ENCODE measurements at places on chromosomes 7 and 10. TPM values are rescaled to one million over a fixed set of nuclear protein-coding genes. Genes with fewer than 3 reads are reported as not detected.

MBL2 gene
- total RNA-seq = not detected

TFR2 gene
- 1.4 TPM for total RNA-seq

SEM1 gene
- total RNA-seq = 222 TPM

PRF1 gene
- not detected for total RNA-seq

C7orf57 gene
- total RNA-seq = 0.12 TPM

JCAD gene
- 19.1 TPM for total RNA-seq

CDC14C gene
- 0.23 TPM for total RNA-seq

MYPN gene
- total RNA-seq = 5.4 TPM

PRLHR gene
- total RNA-seq = not detected

ACSM6 gene
- not detected for total RNA-seq

- no peak for DNase-seq
These were observed 43.8 kb downstream of the JAKMIP3 start for GRCh38 chr10:132109341-132110110.

- DNase-seq = peak; percentile 44
These were observed at the start of gene PTPRE for GRCh38 chr10:127906548-127907377. Gene PTPRE (plus strand): TSS chr10:127907103. CDS start chr10:128040882, 133,779 bp downstream.

- no peak for DNase-seq
These were observed 64.6 kb downstream of the HGF start for GRCh38 chr7:81705206-81705605.

- no peak for DNase-seq
These were observed 97.6 kb upstream of the TBX20 start for GRCh38 chr7:35351466-35351865.

DNA sequence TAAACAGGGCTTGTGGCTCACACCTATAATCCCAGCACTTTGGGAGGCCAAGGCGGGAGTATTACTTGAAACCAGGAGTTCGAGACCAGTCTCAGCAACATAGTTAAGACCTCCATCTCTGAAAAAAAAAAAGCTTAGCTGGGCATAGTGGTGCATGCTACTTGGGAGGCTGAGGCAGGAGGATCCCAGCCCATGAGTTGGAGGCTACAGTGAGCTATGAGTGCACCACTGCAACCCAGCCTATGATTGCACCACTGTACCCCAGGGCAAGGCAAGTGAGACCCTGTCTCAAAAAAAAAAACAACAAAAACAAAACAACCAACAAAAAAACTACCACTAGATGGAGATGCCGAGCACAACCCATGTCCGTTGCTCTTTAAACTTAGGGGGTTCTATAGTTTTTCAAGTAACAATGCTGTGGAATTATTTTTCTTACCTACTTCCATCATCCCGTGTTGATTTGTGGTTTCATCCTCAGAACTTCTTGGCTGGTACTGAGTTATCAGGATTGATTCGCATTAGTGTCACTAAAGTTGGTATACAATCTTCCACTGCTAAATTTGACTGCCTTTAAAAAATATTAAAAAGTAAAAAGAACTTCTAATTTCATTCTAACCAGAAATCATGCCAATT is 12.2 kb upstream of the REPIN1 start:
- DNase-seq = peak; percentile 33

DNA sequence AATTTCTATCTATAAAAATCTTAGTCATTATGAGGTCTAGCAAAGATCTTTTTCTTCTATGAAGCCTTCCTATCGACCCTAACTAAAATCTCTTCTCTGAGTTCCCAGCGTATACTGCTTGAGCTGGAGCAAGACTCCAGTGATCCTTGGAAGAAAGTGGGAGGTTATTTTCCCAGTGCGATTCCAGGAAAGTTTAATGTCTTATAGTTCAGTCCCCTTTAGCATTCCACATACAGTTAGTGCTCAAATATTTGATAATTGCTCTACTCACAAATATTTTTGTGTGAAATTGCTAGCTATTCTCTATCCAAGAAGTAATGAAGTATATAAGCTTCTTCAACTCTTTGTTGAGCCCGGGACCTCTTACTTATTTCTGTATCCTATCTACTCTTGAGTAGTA is 47.7 kb downstream of the ZEB1 start:
- DNase-seq = no peak

GRCh38 chr7:41624818-41625217 is 78.1 kb downstream of the INHBA start:
- DNase-seq = no peak

DNA sequence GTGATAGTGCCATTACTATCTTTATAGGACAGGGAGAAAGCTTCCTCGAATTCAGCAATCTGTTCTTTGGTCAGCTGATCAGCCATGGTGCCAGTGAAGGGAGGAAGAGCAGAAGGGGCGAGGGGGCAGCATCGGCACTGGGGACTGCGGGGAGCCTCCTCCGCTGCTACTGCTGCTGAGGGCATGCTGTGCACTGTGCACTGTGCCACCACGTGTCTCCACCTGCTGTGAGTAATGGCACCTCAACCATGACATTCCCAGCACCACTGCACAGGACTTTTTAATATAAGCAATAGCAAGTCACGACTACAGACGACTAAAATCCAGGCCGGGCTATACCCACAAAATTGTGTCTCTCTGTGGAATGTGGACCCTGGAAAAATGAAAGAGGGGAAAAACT is 105.0 kb upstream of the LANCL2 start:
- DNase-seq = no peak

DNA sequence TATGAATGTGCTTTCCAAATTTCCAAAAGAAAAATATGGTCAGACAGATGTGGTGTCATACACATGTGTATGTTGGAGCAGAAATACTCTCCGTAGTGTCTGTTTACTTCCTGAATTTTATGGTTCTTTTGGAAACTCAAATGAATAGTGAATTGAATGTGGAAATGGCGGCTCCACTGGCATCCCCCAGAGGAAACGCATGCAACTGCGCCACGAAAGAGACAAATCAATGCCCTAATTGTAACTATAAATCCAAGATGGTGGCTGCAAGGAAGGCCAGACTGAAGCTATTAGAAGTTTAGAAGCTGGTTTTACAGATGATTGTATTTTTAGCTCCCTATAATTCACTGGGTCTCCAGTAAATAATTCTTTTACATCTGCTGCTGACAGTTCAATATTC is 246.7 kb downstream of the FGFR2 start:
- DNase-seq = no peak

DNA sequence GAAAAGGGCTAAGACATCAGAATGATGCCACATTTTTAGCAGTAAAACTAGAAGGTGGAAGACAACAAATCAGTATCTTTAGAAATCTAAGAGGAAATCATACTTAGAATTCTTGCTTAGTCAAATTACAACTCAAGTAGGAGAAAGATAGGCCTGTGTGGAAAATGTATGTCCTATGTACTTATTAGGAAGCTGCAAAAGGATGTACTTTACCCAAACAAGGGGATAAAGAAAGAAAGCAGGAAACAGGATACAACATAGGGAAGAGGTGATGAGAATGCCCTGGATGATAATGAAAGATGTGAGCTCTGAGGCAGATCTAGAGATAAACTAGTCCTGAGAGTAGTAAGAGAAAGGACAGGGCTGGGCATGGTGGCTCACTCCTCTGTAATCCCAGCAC is 54.9 kb downstream of the RNLS start:
- DNase-seq = no peak

DNA sequence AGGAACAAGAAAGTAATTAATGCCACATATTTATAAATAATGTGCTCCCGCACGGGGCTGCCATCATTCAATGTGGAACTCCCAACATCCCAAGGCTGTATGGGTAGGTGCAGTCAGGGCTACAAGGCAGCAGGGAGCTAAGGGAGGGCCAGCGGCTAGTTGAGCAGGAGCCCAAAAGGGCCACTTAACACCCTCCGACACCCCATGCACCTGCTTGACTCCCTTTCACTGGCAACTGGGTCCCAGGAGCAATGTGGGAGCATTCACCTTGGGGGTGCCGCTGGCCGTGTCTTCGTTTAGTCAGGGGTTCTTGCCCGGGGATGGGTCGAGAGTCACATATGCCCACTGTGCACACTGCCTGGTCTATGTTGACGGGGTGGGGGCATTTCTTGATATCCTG is 27.9 kb downstream of the SCART1 start:
- no peak for DNase-seq

GRCh38 chr7:95508780-95509179 is 23.0 kb downstream of the ASB4 start:
- DNase-seq = no peak

DNA sequence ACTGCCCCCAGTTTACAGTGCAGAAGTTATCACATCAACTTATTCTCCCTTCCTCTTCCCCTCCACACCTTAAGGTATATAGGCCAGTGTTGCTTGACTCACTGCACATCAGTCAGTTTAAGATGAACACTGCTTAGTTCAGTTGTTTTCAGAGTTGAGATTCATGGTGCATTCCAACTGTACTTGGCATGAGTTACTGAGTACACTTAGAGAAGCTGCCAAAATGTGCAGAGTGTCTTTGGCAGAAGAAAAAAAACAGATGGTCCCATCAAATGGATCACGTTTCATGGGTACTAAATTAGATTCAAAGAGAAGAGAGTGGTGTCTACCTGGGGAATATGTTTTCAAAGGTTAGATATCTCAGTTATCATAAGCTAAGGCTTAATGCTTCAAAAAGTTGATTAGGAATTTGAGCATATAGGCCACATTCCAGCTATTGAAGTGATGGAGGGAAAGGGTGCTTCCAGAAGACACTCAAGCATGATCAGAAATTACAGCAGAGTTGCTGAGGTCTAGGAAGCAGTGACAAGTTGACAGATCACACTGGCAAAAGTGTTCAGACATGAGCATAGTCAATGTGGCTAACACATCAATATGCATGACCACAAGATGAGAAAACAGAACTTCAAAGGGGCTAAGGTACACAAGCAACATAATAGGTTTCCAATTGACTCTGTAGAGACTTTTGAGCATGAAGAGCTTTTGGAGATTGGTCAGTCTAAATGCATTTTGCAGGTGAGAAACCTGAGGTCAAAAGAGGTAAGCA is 579.2 kb upstream of the CELF2 start:
- DNase-seq = no peak

GRCh38 chr7:111855161-111855841 is 293.0 kb upstream of the IMMP2L start:
- peak; percentile 46 for DNase-seq

DNA sequence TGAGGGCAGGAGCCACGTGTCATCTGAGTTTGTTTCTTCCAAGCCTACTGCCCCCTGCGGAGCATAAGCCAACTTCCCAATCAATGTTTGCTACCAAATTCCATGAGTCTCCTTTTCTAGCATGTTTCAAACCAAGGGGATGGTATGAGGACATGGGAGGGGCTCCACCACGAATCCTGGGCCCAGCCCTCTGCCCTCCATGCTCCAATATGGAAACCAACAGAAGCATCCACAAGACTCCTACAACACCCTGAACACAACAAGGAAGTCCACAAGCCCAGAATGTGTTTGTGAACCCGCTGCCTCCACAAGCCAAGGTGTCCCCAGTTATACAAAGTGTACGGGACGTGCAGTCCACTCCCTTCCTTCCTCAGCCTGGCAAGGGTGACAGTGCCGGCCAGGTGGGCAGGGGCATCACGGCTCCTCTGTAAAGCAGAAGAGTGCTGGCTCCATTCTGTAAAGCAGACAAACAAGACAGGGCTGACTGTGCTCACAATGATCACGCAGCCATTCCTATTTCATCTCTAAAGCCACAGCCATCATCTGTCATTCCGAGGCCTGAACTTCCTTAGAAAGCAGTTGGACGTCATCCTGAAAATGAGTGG is 466.1 kb downstream of the PTPRN2 start:
- no peak for DNase-seq

- no peak for DNase-seq
These were observed 85.8 kb downstream of the LHFPL3 start for GRCh38 chr7:104414216-104414615.

- DNase-seq = peak; percentile 48
These were observed 33.3 kb upstream of the XPNPEP1 start for GRCh38 chr10:109956454-109957091.

- no peak for DNase-seq
These were observed 25.1 kb downstream of the MAT1A start for GRCh38 chr10:80264081-80265056.

- DNase-seq = no peak
These were observed 127.9 kb downstream of the NRF1 start for GRCh38 chr7:129739427-129739826.

DNA sequence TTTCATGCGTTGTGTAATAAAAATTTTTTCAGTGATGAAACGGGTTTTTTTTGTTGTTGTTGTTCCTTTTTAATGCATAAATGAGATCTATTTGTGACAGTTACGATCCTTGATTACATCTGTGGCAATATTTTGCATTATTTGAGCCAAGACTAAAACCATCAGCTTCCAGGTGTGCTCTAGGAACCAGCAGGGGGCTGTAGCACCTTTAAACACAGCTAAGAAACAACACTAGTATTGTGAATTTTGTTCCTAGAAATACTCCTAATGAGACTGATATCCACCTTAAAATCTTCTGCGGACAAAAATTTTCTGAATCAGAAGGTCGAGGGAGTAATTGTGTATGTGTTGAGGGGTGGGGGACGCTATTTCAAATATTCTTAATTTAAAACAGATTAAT is 52.6 kb downstream of the FGFBP3 start:
- peak; percentile 3 for DNase-seq

DNA sequence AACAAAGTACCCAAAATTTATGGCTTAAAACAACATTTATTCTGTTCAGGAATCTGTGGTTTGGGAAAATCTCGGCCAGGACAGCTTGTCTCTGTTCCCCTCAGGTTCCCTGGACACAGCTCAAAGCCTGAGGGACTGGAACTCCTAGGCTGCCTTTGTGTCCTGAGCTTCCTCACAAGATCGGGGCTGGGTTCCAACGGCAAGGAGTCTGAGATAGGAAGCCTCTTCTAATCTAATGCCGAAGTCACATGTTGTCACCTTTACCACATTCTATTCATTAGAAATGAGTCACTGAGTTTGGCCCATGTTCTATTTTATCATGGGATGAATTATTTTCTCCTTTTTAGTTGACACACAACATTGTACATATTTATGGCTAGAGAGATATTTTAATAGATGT is 80.5 kb downstream of the ANKRD26 start:
- no peak for DNase-seq

DNA sequence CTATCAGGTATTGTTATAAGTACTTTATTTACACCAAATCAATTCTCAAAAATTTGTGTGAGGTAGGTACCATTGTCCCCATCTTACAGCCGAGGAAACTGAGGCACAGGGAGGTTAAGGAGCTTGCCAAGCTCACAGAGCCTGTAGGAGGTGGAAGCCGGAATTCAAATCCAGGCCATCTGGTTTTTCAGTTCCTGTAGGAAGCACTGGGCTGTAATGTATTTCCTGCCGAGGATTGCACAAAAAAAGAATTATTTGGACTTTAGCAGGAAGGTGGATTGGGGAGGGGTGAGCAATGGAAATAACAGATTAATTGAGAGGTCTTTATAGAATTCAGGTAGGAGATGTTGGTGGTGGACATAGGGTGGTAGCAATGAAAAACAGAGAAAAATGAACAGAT is 315.3 kb upstream of the AUTS2 start:
- DNase-seq = no peak

- no peak for DNase-seq
These were observed 16.1 kb downstream of the STRIP2 start for GRCh38 chr7:129450295-129450694.

- no peak for DNase-seq
These were observed 8.3 kb upstream of the MMP21 start for GRCh38 chr10:125783957-125784356.

- no peak for DNase-seq
These were observed 11.9 kb downstream of the CYTH3 start for GRCh38 chr7:6260291-6261187.

GRCh38 chr10:59374916-59375315 is 12.6 kb upstream of the FAM13C start:
- DNase-seq = no peak

Data from NCI-H460 (cell line).